Activated CD4-positive, alpha-beta T cell treated with anti-CD3 and anti-CD28 coated beads for 4 hours (primary cell): ENCODE measurements at places on chromosomes 7 and 10.
A peak's percentile ranks its signal among the peaks of the same experiment; 100 is the strongest.

DNA sequence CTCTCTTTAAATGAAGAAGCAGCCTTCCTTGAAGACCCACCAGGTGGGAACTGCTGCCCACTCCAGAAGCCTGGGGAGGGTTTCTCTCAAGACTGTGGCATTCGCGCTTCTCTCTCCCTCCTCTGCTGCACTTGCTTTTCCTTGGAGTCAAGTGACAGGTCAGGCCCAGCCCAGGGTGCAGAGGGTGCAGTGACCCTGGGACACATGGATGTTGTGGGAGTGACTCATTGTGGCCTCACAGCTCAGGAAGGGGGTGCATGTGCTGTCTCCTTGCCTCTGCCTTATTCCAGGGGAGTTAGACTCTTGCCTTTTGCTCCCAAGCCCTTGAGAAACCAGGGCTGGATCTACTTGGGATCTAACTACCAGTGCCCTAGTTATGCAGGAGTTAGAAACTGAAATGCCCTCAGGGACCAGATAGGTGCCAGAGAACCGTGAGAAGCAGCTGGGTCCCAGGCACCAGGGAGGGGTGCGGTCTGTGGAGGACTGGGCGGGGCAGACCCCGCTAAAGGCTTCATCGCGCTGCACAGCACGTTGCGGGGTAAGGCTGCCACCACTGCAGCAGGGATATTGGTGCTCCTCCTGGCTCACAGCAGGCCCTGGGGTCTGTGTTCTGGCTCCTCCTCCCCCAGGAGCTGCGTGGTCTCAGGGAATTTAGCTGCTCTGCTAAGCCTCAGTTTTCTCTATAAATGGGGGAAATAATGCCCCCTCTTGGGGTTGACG, 11.4 kb downstream of the FAM241B start:
- DNase-seq, result no peak

DNA sequence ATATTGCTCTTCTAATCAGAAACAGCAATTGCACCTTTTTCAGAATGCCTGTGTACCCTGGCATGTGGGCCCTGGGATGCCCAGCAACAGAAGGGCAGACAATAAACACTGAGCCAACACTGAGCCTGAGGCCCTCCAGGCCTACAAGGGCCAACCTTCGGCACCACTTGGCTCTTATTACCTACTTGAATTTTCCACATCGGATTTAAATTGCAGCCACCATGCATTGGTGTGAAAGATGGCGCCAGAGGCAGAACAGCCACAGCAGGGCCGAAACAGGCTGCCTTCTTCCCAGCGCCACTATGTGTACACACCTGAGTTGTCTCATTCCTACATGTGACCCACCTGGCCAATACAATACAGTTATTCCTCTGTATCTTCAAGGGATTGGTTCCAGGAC, 51.4 kb upstream of the EZH2 start:
- DNase-seq, result no peak

GRCh38 chr10:119320981-119321380, 113.6 kb downstream of the GRK5 start:
- no peak for DNase-seq

GRCh38 chr10:71396711-71397295, at the start of gene CDH23:
TSS of gene CDH23 (plus strand) at chr10:71396920. CDS start at chr10:71439832, 42,912 bp downstream.
- no peak for DNase-seq

DNA sequence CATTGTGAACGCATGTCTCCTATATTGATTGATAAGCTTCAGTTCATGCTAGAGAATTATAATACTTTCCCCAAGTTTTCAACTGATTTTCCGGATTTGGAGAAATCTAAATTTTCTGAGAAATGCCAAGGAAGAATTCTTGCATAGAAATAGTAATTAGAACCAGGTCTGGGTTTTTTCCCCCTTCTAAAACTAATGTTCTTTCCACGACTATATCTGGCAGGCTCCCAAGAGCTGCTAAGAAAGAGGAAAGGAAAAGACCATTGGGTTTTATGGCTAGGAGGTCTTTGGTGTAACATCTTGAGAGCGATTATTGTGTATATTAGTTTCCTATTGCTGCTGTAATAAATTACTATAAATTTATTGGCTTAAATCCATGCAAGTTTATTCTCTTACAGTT, 71.8 kb upstream of the CACNB2 start:
- DNase-seq, result no peak

GRCh38 chr10:34075254-34075926, 739.7 kb downstream of the PARD3 start:
- DNase-seq, result no peak

- DNase-seq, result no peak
These were observed 12.4 kb upstream of the PLEKHA1 start for GRCh38 chr10:122362031-122362592.

- DNase-seq, result no peak
These were observed 4.0 kb downstream of the HDAC9 start for GRCh38 chr7:18499407-18500177.

- no peak for DNase-seq
These were observed 1209.2 kb downstream of the TYW1 start for GRCh38 chr7:68205826-68206225.

DNA sequence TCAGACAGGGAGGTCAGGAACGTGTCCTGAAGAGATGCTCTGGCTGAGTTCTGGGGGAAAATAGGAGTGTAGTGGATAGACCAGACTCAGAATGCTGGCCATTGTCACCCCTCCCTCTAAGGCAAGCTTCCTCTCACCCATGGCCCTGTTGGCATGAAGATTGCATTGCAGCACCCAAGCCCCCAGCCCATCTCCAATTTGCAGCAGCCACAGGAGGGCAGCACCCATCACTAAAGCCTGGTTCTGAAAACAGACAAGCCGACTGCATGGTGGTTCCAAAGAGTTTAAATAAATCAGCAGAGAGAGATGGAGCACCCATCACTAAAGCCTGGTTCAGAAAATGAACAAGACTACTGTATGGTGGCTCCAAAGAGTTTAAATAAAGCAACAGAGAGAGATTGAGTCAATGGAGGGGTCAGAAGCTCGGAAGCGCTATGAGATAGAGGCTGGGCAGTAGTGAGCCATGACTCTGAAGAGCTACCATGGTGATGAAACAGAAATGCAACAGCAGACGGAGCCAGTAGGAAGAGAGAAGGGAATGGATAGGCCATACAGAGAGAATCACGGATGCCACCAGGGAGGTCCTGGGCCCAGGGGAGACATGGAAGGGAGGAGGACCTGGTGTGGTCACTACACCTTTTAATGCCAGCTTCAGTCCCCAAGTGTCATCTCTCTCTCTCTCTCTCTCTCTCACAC, 237.9 kb upstream of the MYO3A start:
- no peak for DNase-seq

GRCh38 chr7:135409845-135410542, 99.9 kb downstream of the CNOT4 start:
- DNase-seq, result no peak

DNA sequence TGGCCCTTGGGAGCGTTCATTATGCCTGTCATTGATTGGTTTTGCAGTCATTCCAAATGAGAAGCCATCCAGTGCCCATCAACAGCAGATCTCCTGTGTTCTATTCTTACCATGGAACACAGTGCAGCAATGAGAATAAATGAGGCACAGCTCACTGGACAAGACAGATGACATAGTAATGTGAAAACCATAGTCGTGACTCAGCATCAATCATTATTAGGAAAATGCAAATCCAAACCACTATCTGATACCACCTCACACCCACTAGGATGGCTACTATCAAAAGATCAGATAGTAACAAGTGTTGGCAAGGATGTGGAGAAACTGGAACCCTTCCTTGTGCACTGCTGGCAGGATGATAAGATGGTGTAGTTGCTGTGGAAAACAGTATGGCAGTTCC, 144.7 kb downstream of the ARHGAP22 start:
- no peak for DNase-seq

- peak; percentile 25 for DNase-seq
These were observed 59.1 kb upstream of the SMNDC1 start for GRCh38 chr10:110363572-110364411.

GRCh38 chr10:775245-776075, 86.0 kb upstream of the DIP2C start:
- no peak for DNase-seq

DNA sequence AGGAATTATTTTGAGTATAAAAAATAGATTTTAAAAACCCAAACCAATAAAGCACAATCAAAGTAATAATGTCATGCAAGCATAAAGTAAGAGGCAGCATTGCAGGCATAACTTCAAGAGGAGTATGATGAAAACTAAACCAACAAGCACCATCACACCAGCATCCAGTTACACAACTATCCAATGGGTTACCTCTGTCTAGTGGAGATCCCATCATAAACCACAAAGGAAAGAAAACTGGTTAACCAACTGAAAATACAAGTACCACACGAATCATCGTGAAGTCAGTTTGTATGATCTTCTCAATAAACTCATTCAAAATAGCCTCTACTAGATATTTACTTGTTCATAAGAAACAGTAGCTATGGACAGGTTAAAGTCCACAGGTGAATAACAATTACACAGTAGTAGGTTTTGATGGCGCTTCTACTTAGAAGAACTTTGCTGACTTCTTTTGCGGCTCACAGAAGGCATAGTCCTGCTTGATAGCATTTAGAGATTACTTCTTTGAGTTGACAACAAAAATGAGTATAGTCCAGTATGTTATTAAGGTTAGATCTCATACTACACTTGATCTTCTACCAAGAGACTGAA, 116.6 kb downstream of the MICU1 start:
- DNase-seq, result no peak

DNA sequence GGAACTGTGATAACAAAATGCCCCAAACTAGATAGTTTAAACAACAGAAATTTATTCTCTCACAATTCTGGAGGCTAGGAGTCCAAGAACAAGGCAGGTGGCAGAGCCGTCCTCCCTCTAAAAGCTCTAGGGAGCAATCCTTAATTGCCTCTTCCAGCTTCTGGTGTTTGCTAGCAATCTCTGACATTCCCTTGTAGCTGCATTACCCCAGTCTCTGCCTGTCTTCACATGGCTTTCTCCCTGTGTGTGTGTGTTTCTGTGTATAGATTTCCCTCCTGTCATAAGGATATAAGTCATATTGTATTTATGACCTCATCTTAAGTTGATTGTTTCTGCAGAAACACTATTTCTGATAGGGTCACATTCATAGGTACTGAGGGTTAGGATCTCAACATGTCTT, 177.5 kb downstream of the WNT2 start:
- no peak for DNase-seq

DNA sequence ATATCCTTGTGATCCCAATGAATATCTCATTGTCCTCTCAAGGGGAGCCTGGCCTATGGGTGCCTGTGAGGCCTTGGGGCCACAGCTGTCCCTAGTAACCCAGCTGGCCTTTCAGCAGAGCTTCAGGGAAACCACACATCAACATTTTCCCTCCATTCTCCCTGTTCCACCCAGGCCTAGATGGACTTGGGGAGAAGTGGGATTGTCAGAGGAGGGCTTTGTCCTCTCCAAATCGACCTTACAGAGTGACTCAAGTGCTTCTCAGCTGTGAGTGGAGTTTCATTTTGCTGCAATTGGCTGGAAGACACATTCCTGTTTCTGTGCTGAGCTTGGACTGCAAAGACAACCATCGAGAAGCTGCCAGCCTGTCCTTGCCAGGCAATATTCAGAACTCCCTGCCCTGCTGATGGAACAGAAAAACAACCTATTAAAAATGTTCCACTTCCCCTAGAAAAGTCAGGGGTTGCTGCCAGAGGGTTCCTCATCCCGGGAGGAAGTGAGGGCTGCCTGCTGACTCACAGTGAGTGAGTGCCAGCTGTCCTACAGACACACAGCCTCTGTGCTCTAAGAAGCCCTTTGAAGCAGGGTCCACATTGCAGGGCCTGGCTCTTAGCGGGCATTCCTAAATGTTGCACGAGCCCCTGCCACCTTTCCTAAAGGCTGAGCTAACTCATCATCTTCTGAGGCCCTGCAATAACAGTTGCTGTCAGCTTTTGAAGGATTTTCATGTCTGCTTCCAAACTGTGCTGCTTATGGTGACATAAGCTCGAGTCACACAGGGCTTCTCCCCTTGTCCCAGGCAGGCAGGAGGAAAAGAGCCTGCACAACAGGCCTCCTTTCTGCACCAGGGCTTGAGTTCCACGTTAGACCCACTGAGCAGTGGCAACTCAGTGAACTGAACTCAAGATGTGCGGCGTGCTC, 20.5 kb downstream of the STRA8 start:
- DNase-seq, result no peak

GRCh38 chr10:70067586-70067985, 14.9 kb downstream of the MACROH2A2 start:
- DNase-seq, result no peak

- no peak for DNase-seq
These were observed 220.5 kb upstream of the HGF start for GRCh38 chr7:81990395-81990794.

DNA sequence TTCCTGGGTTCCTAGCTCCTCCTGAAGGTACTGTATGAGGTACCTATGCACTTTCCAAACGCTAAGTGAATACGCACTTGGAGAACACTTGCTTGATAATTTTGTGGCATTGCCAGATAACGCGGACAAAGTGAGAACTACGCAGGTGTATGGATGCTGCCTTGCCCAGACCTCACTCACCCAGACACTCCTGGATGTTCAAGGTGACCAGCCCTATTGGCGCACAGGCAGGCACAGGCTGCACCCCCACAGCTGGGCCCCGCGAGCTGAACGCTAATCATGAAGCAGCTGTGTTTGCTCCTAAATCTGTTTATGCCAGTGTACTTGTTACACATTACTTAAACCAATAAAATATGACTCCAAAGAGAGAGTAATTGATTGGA, 27.3 kb downstream of the DIP2C start:
- DNase-seq, result no peak

GRCh38 chr10:44512431-44513022, 127.6 kb upstream of the CXCL12 start:
- no peak for DNase-seq

GRCh38 chr7:102175423-102176170, 111.1 kb upstream of the SH2B2 start:
- DNase-seq, result no peak

DNA sequence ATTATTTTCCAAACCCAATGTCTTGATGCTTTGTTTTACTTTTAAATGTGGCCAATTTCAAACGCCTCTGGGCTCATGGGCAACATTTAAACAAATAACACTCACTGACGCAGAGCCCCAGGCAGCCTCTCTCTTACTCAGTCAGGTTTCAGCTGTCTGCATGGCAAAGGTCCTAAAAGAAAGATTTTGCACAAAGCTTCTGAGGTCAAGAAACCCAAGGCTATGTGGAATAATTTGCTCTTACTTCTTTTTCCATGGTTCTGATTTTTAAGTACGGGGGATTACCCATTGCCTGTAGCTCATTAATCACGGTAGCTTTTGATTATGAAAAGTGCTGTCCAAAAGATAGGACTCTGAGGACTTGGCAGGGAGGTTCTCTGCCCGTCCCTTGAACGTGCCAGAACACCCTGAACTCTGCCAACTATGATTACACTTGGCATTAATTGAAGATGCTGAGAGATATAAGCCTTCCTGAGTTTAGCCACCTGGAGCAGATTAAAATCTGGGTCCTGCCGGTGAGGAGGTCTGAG, 14.1 kb upstream of the MSRB2 start:
- DNase-seq, result no peak

GRCh38 chr10:103659674-103660363, 166.3 kb downstream of the NEURL1 start:
- DNase-seq, result peak; percentile 55

GRCh38 chr10:100327007-100327717, 2.9 kb downstream of the PKD2L1 start:
- no peak for DNase-seq
